ENCODE measurements at places on chromosomes 16 and 17. TPM values are rescaled to one million over a fixed set of nuclear protein-coding genes. Genes with fewer than 3 reads are reported as not detected.

C17orf113 gene
- total RNA-seq = under 0.01 TPM

CORO1A gene
- total RNA-seq = 7.2 TPM

- H3K4me3 ChIP-seq = no peak overlapping the region
- H3K4me1 ChIP-seq = no peaks in the 10 kb centered on the region
- DNase-seq = no peak
- no peak overlapping the region for H3K27ac ChIP-seq
- no peaks in the 10 kb centered on the region for H3K27me3 ChIP-seq
- no peaks in the 10 kb centered on the region for H3K36me3 ChIP-seq
Measured at GRCh38 chr17:6953689-6954088, 42.2 kb upstream of the ALOX12 start.

DNA sequence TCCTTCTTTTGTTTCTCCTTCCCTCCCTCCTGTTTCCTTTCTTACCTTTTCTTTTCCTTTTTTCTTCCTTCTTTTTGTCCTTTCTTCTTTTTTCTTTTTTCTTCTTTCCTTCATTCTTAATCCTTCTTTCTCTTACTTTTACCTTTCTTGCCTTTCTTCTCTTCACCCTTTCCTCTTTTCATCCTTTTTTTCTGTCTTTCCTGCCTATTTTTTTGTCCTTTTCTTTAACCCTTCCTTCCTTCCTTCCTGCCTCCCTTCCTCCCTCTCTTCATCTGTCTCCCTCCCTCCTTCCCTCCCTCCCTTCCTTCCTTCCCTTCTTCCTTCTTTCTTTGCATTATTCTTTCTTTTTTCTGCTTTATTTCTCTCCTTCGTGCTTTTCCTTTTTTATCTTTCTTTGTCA lies 160.7 kb downstream of the AXIN2 start:
- no peak overlapping the region for H3K27ac ChIP-seq
- H3K4me1 ChIP-seq = no peaks in the 10 kb centered on the region
- H3K27me3 ChIP-seq = peaks cover 5% of the 10 kb centered on the region
- no peak overlapping the region for H3K4me3 ChIP-seq
- no peaks in the 10 kb centered on the region for H3K36me3 ChIP-seq

FA2H gene
- total RNA-seq = not detected

DNA sequence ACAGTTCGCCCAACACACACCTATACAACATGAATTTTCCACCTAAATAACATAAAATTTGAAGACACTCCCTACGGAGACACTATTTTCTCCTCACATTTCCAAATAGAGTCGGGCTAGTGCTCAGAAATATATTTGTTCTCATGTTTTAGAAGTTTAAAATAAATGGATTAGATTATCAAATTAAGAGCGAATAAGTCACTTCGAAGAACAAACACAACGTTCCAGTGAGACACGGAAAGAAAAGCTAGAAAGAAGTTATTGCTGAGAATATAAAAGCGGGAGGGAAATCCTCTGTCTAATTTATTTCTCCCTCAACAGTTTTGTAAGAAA lies 2.0 kb upstream of the HS3ST3B1 start:
- H3K4me1 ChIP-seq = peaks cover 2% of the 10 kb centered on the region
- no peak overlapping the region for H3K4me3 ChIP-seq
- no peak for DNase-seq
- H3K27me3 ChIP-seq = peaks cover 3% of the 10 kb centered on the region
- no peaks in the 10 kb centered on the region for H3K36me3 ChIP-seq

GTF3C1 gene
- total RNA-seq = 68.1 TPM

- H3K27me3 ChIP-seq = no peaks in the 10 kb centered on the region
- H3K36me3 ChIP-seq = peaks cover 49% of the 10 kb centered on the region
- peak overlapping the region; percentile 85 for H3K27ac ChIP-seq
- no peak for DNase-seq
Measured at GRCh38 chr17:45087978-45088377, 26.9 kb downstream of the NMT1 start.

TGFB1I1 gene
- 30.0 TPM for total RNA-seq

- DNase-seq = no peak
- peaks cover 61% of the 10 kb centered on the region for H3K27me3 ChIP-seq
- H3K27ac ChIP-seq = no peak overlapping the region
- H3K36me3 ChIP-seq = no peaks in the 10 kb centered on the region
- no peaks in the 10 kb centered on the region for H3K4me1 ChIP-seq
Measured at GRCh38 chr17:40615841-40616476, 31.7 kb downstream of the SMARCE1 start.

- H3K36me3 ChIP-seq = no peaks in the 10 kb centered on the region
- H3K4me3 ChIP-seq = no peak overlapping the region
- DNase-seq = peak; percentile 77
- H3K27ac ChIP-seq = no peak overlapping the region
- H3K27me3 ChIP-seq = peaks cover 2% of the 10 kb centered on the region
Measured at GRCh38 chr17:59451706-59452105, 113.7 kb upstream of the DHX40 start.

TRAF4 gene
- 27.5 TPM for total RNA-seq

CSF3 gene
- not detected for total RNA-seq

- DNase-seq = peak; percentile 19
- H3K36me3 ChIP-seq = no peaks in the 10 kb centered on the region
- peaks cover 51% of the 10 kb centered on the region for H3K27me3 ChIP-seq
- H3K4me3 ChIP-seq = peak overlapping the region; percentile 51
Measured at GRCh38 chr16:10878644-10879501, 1.9 kb downstream of the CIITA start.

- no peak overlapping the region for H3K27ac ChIP-seq
- peaks cover 60% of the 10 kb centered on the region for H3K36me3 ChIP-seq
- H3K27me3 ChIP-seq = no peaks in the 10 kb centered on the region
Measured at GRCh38 chr17:21301593-21302550, 17.4 kb downstream of the MAP2K3 start.

DNA sequence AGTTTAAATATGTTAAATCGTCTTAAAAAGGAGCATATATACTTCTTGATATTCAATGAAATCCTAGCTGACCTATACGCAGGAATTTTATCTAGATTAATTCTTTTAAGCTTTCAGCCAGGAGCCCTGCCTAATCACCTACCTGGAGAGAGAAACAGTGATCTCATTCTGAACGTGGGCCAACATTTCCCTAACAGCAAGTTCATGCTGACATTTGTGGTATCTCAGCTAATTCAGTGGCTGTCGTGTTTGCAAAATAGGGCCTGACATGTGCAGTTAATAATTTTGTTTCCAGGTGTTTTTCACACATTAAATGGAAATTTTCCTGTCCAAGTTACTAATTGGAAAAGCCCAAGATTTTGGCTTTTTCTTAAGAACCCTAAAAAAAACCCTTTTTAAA lies 17.4 kb downstream of the KRT24 start:
- no peak overlapping the region for H3K4me3 ChIP-seq
- H3K4me1 ChIP-seq = no peaks in the 10 kb centered on the region
- no peak overlapping the region for H3K27ac ChIP-seq

DNA sequence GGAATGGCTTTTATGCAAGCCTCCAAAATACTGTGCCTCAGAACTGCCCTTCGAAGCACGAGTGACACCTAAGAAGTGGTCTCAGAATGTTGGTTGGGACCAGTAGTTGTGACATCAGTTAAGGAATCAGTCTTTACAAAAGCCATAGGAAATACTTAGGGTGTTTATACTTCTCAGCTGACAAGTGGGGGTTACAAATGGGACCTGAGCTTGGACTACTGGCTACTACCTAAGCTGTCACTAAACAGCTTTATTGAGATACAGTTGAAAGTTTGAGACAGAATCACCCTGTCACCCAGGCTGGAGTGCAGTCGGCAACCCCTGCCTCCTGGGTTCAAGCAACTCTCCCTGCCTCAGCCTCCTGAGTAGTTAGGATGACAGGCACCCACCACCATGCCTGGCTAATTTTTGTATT lies 5.0 kb downstream of the RPL19 start:
- H3K36me3 ChIP-seq = peaks cover 39% of the 10 kb centered on the region
- no peak overlapping the region for H3K27ac ChIP-seq
- no peak for DNase-seq
- no peaks in the 10 kb centered on the region for H3K27me3 ChIP-seq
- H3K4me3 ChIP-seq = no peak overlapping the region

DNA sequence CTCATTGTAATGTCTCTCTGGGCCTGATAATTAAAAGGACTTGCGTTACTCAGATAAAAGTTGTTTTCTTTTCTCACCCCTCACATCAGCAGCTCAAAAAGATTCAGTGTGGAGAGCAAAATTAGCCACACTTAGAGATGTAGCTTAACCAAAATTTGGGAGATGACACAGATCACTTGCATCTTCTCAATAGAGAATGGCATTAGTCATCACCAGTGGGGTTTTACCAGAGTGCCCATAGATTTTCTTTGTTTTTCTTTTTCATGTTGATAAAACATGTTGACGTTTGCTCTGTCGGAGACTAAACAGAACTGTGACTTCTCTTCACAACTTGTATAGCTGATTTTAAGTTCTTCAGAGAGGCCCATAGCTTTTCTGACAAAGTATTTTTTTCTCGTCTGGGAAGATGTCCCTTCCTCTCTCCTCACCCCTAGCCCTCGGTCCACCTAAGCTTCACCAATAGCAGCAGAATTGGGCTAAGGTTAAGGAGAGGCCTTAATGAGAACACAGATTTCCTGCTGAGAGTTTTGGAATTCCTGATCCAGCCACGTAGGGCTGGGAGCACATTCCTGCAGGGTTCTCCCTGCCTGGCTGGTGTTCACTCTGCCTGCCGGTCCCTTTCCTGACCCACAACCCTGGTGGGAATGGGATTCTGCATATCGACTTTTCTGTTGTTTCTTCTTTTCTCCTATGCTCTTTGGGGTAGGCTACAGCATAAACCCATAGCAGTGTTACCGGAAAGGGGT lies 92.6 kb downstream of the CACNG3 start:
- H3K4me3 ChIP-seq = no peak overlapping the region
- H3K36me3 ChIP-seq = no peaks in the 10 kb centered on the region
- no peaks in the 10 kb centered on the region for H3K27me3 ChIP-seq
- H3K27ac ChIP-seq = no peak overlapping the region
- DNase-seq = no peak
- no peaks in the 10 kb centered on the region for H3K4me1 ChIP-seq

GRCh38 chr16:78628461-78629045 lies 529.1 kb downstream of the WWOX start:
- no peaks in the 10 kb centered on the region for H3K36me3 ChIP-seq
- H3K27me3 ChIP-seq = no peaks in the 10 kb centered on the region
- H3K27ac ChIP-seq = no peak overlapping the region
- no peak overlapping the region for H3K4me3 ChIP-seq
- H3K4me1 ChIP-seq = no peaks in the 10 kb centered on the region

DNA sequence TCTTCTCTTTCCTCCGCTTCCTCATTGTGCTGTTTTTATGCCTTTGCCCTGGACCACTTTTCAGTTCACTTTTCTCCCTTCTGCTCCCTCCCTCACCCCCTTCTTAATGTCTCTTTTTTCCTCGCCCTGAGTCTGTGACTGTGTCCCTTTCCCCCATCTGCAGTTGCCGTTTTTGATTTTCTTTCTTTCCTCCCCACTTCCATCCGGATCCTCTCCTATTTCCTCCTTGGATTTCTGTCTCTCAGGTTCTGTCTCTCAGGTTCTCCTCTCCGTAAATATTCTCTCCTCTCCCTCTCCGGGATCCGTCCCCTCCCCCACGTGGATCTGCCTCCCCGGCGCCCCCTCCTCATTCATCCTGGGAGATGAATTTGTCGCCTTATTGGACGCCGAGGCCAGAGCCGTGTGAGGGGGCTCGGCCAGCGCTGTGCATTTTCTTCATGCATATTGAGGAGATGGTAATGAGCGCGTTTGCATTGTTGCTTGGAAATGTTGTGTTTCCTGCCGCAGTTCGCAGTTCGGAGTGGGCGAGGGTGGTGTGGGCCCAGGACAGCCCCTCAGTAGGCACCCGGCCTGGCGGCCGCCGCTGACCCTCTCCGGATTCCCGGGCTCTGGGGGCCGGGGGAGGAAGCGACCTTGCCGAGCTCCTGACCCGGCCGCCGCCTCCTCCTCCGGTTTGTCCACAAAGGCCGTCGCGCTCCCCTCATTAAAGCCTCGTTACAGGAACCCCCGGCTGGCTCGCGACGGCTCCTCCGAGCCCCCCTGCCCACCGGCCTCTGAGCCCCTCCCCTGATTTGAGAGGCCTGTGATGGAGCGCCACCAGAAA lies 4.5 kb upstream of the IRX3 start:
- H3K4me1 ChIP-seq = peaks cover 2% of the 10 kb centered on the region
- no peaks in the 10 kb centered on the region for H3K36me3 ChIP-seq
- no peak overlapping the region for H3K27ac ChIP-seq
- peaks cover 71% of the 10 kb centered on the region for H3K27me3 ChIP-seq

GRCh38 chr16:72094266-72094610 lies 591 bp downstream of the DHX38 start:
- peak overlapping the region; percentile 96 for H3K4me3 ChIP-seq
- H3K4me1 ChIP-seq = 0 out of 2 replicates have a peak, but pooled peaks cover 2% of the 10 kb centered on the region
- H3K36me3 ChIP-seq = peaks cover 30% of the 10 kb centered on the region
- H3K27ac ChIP-seq = peak overlapping the region; percentile 80
- no peaks in the 10 kb centered on the region for H3K27me3 ChIP-seq

GRCh38 chr17:29615048-29615385 lies 7.7 kb downstream of the CORO6 start:
- H3K36me3 ChIP-seq = peaks cover 2% of the 10 kb centered on the region
- H3K4me3 ChIP-seq = no peak overlapping the region
- no peak overlapping the region for H3K27ac ChIP-seq
- H3K27me3 ChIP-seq = no peaks in the 10 kb centered on the region
- DNase-seq = no peak

DNA sequence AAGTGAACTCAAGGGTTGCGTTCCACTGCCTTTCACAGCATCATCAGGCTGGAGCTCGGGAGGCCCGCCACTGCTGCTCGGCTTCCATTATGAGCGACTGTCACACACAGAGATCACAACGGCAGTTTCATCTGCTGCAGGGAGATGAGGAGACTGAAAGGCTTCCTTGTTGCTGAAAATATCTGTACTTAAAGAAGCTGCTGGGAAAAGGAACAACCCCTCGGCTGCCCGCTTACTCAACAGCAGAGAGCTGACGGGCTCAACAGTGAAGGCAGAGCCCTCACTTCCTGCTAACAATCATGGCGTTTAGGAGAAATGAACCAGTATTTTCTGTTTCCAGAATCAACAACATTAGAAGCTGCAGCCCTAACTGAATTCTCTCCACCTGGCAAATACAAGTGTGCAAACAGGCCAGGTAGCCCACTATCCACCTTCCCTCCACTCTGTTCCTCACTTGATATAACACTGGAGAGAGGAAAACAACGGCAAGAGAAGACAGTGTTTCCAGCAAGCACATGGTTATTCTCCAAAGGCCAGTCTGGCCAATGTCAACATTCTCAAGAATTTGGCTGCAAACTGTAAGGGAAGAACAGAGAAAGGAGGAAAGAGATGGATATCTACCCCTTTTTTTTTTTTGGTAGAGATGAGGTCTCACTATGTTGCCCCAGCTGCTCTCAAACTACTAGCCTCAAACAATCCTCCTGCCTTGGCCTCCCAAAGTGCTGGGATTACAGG lies 33.7 kb downstream of the MBTPS1 start:
- no peaks in the 10 kb centered on the region for H3K4me1 ChIP-seq
- H3K27ac ChIP-seq = no peak overlapping the region
- H3K4me3 ChIP-seq = no peak overlapping the region
- DNase-seq = no peak
- H3K36me3 ChIP-seq = peaks cover 49% of the 10 kb centered on the region

GPRC5C gene
- not detected for total RNA-seq

GPR142 gene
- not detected for total RNA-seq

GRCh38 chr17:51439395-51440229 lies 179.3 kb downstream of the UTP18 start:
- no peaks in the 10 kb centered on the region for H3K36me3 ChIP-seq
- no peak for DNase-seq
- H3K4me3 ChIP-seq = no peak overlapping the region
- H3K27ac ChIP-seq = no peak overlapping the region

GRCh38 chr17:28497931-28498330 lies 8.2 kb upstream of the FOXN1 start:
- no peak for DNase-seq
- no peak overlapping the region for H3K27ac ChIP-seq
- H3K27me3 ChIP-seq = peaks cover 37% of the 10 kb centered on the region
- H3K4me3 ChIP-seq = no peak overlapping the region

GRCh38 chr17:27878776-27879562 lies 14.2 kb downstream of the LYRM9 start:
- H3K27me3 ChIP-seq = no peaks in the 10 kb centered on the region
- no peak for DNase-seq
- no peak overlapping the region for H3K4me3 ChIP-seq
- H3K4me1 ChIP-seq = no peaks in the 10 kb centered on the region
- no peak overlapping the region for H3K27ac ChIP-seq

Data from IMR-90 (cell line).